ENCODE measurements at places on chromosomes 4 and X. TPM values are rescaled to one million over a fixed set of nuclear protein-coding genes. Genes with fewer than 3 reads are reported as not detected.

P2RY4 gene
- not detected for total RNA-seq

FGD1 gene
- 8.7 TPM for total RNA-seq

- no peak for DNase-seq
Measured at GRCh38 chrX:47595716-47596251, 13.5 kb downstream of the TIMP1 start.

DNA sequence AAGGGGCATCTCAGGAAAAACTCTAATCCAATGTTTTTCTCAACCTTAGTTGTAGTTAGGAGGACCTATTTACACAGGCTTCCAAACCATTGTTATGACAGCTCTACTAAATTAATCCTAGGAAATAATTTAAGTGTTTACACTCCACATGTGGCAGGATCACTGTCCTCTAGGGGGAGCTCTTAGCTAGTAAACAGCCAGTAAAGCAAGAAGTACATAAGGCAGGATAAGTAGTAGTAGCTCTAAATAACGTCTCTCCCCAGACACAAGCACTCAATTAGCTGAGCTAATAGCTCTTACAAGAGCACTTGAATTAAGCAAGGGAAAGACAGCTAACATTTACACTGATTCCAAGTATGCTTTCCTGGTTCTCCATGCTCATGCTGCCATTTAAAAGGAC lies 37.3 kb downstream of the NUDT11 start:
- DNase-seq = peak; percentile 32

DNA sequence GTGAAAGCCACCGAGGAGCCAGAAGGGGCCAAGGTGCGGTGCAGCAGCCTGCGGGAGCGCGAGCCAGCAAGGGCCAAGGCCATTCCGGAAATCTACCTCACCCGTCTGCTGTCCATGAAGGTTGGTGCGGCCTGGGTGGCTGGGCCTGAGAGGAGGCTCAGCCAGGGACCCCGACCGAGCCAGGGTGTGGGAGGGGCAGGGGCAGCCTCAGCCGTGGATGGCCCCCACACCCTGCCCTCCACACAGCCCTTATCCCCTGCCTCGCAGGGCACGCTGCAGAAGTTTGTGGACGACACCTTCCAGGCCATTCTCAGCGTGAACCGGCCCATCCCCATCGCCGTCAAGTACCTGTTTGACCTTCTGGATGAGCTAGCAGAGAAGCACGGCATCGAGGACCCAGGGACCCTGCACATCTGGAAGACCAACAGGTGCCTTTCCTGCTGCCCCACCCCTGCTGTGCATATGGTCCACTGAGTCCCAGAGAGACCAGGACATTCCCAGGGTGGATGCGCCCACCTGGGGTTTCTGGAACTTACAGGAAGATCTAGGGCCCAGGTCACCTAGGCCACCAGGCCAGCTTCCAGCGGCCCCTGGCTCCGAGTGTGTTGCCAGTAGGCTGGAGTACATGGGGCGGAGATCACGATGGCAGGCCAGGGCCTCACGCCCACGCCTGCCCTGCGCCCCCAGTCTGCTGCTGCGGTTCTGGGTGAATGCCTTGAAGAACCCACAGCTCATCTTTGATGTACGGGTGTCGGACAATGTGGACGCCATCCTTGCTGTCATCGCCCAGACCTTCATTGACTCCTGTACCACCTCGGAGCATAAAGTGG lies 3.4 kb upstream of the SRPK3 start:
- no peak for DNase-seq

DNA sequence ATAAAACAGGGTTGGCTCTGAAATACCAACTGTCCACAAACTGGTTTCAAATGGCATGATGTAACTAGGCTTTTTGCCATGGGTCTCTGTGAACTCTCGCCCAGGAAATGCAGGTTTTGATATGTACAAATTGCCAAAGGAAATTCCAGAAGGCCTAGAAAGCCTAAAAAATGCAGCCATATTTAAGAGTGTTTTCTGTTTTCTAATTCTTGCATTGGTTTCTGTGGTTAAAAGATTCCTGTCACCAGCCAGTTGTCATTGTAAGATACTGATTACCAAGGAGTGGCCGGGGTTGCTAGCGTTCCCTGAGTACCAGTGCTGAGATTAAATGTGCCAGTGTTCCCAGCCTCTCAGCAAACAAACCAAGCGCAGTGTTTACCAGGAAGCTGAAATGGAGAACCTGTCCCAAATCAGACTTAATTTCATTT lies 53.9 kb upstream of the SORBS2 start:
- no peak for DNase-seq

DNA sequence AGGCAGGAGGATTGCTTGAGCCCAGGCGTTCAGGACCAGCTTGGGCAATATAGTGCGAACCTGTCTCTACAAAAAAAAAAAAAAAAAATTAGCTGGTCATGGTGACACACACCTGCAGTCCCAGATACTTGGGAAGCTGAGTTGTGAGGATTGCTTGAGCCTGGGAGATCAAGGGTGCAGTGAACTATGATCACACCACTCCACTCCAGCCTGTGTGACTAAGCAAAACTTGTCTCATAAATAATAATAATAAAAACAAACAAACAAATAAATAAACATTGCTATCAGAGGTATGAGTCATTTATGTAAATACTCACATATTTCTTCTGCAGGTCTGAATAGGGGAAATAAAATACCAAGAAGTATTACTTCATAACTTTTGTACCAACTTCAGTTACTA lies 1372.7 kb upstream of the AGA start:
- DNase-seq = no peak

DNA sequence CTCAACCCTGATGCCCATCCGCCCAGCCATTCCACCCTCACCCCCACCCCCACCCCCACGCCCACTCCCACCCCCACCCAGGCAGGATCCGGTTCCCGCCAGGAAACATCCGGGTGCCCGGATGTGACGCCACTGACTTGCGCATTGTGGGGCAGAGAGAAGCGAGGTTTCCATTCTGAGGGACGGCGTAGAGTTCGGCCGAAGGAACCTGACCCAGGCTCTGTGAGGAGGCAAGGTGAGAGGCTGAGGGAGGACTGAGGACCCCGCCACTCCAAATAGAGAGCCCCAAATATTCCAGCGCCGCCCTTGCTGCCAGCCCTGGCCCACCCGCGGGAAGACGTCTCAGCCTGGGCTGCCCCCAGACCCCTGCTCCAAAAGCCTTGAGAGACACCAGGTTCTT lies at the start of gene MAGEA1:
TSS of gene MAGEA1 (plus strand) at position 154 of the 400 bp plus-strand sequence. CDS start 3,106 bp downstream, outside the sequence.
- peak; percentile 62 for DNase-seq

Measured in NCI-H460 (cell line).